ENCODE measurements at places on chromosomes 1 and 21.
A peak's percentile ranks its signal among the peaks of the same experiment; 100 is the strongest.

DNA sequence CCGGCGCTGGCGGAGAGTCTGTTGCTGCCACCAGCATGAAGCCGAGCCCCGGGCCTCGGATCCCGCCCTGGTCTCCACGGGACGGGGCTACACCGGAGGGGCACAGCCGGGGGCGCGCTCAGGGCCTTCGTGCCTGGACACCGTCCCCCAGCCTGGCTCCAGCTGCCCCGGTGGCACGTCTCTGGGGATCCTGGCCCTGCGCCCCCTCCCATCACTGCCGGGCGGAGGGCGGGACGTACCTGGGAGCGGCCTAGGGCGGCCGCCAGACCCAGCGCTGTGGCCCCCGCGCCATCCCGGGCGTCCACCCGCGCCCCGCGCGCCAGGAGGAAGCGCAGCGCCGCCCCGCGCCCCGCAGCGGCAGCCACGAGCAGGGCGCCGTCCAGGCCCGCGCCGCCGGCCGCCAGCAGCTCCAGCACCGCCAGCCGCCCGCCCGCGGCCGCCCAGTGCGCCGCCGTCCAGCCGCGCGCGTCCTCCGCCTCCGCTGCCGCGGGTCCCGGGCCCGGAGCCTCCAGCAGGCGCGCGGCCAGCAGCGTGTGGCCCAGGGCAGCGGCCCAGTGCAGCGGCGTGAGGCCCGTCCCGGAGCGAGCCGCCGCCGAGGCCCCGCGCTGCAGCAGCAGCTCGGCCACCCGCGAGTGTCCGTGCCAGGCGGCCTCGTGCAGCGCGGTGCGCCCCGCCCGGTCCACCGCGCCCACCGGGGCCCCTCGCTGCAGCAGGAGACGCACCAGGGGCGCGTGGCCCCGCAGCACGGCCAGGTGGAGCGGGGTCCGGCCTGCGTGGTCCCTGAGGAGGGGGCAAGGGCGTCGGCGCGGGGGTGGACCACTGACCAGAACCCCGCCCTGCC lies 1.0 kb downstream of the ANKRD65 start:
- no peak for DNase-seq

- DNase-seq = no peak
Observed at GRCh38 chr1:56922507-56922906, 43.3 kb downstream of the C8B start.

- DNase-seq = no peak
Observed at GRCh38 chr1:6922096-6922931, 137.1 kb downstream of the CAMTA1 start.

GRCh38 chr1:97281962-97282361 lies 560.4 kb downstream of the PTBP2 start:
- DNase-seq = no peak

GRCh38 chr1:231781892-231782291 lies 155.3 kb downstream of the DISC1 start:
- DNase-seq = no peak

DNA sequence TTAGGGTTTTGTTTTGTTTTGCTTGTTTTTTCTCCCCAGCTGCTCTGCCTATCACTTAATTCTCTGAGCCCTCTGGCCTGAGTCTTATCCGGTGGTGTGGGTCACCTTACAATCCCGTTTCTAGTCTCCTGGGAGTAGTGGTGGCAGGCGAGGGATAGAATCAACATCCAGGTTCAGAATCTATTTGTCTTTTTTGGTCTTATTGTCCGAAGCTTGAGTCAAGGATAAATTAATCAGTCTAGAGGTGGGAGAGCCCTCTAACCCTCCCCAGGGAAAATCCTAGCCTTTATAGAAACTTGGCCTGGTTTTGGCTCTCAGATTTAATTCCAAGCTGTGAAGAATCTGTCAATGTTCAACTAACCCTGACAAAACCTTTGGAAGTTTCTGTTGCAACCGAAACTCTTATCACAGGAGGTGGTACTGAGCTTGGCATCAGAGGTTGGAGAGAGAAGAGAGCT lies 246.3 kb downstream of the FGGY start:
- no peak for DNase-seq

DNA sequence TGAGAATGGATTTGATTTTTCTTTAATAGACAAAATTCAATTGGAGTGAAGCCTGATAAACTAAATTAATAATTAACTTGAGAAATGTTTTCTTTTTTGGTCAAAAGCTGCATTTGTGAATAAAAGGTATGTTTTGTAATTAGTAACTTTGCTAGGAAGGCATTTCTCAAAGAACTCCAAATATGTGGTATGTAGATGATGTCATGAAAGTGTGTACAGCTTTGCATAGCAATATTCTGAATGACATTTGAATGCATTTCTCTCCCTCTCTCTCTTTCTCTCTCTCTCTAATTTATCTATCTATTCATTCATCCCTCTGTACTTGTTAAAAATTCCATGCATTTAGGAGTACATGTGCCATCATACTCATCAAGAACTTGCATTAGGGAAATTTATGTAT lies 109.1 kb upstream of the ADAMTS5 start:
- DNase-seq = no peak

GRCh38 chr1:150320667-150320978 lies 710 bp upstream of the PRPF3 start:
- no peak for DNase-seq

- DNase-seq = peak; percentile 16
Observed at GRCh38 chr1:14980621-14981218, 172.8 kb upstream of the TMEM51 start.

DNA sequence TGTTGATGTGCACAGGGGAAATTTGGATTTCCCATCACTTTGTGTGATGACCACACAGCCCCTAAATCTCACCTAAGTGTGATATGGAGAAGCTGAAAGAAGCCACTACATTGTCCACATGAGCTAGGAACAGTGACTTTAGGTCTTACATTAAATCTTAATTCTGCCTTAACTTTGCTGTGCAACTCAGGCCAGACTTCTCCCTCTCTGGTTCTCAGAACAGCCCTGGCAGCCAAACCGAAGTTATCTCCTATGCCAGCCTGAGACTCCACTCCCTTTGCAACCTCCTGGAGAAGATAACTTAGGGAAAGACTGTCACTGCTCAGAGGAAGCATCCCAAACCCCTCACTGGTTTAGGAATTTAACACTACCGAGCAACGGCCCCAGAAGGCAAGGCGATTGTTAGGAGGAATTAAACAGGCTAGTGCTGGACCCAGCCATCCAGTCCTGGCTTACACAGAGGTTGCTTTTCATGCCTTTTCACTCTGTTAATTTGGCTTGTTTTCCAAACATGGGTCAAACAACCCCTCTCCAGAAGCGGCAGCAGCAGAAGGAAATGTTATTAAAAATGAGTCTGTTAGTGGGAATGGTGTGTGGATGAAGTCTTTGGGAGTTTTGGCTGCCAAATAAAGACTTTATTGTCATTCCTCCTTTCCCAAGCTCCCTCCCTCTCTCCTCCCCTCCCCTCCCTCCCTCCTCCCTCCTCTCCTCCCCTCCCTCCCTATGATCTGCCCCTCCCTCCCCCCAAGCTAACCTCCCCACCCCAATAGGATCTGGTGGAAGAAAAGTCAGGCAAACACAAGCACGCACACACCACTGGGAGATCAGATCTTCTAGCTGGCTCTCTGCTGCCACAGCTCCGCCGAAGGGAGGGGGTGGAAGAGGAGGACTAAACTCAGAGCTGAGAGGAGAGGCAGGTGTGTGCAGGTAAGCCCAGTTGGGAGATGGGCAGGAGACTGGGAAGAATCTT lies at the start of gene PRELP:
PRELP (plus strand) TSS at position 795 of the 970 bp plus-strand sequence. CDS start 7,379 bp downstream, outside the sequence.
- no peak for DNase-seq

- DNase-seq = no peak
Observed at GRCh38 chr21:38956856-38957571, 151.3 kb downstream of the ETS2 start.

GRCh38 chr1:41101076-41101475 lies 79.6 kb upstream of the SLFNL1 start:
- DNase-seq = no peak

- no peak for DNase-seq
Observed at GRCh38 chr21:42841156-42841915, 38.0 kb downstream of the WDR4 start.

DNA sequence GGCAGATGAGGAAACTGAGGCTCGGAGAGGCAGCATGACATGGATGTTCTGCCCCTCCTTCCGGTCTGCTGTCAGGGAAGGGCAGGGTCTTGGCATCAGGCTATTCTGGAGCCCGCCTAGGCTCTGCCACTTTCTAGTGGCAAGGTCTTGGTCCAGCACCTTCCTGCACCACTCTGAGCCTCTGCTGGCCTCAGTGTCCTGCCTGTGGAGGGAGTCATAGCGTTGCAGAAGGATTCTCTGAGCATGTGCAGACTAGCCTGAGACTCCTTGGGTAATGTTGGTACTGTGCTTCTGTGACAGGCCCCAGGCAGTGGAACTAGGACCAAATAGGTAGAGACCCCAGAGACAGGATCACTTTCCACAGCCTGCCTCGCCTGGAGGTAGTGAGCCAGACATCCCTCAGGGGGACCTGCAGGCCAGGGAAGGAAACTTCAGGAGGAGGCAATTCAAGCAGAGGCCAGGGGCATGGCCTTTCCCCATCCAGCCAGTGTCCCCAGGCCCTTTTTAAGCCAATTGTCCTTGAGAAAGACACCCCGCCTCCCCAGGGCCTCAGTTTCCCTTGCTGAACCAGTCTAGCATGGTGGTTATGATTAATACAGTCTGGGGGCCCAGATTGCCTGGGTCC lies 10.6 kb downstream of the EDN2 start:
- DNase-seq = no peak

DNA sequence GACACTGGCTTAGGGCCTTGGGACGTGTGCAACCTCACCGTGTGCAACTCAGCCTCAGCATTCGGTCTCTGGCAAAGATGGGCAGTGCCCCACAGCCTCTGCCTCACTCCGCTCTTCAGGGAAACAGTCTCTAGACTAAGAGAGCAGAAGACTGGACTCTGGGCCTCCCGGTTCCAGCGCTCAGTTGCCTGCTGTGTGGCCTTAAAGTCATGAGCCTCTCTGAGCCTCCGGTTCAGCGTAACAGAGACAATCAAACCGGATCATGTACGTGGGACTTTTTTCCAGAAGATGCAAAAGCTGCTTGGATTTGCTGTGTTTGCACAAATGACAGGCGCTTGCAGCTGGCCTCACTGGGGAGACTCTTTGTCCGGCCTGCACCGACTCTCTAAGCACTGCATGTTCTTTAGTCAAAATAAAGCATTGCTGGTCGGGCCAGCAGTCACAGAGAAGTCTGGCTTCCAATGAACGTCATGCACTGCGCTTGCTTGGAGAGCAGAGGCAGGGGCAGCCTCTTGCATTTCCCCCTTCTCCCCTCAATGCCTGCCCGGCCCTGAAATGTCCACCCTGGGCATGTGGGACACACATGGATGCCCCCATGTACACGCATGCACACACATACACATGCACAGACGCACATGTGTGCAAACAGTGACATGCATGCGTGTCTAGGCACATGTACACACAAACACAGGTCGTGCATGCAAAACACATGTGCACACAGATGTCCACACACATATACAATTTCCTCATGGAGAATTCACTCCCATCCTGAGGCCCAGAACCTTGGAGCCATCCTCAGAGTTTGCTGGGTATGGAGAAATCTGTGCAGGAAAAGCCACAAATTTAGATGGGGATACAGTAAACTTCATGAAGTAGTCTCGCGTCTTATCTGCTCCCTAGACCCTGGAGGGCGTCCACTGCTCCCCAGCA lies 152.4 kb downstream of the PRDM16 start:
- DNase-seq = no peak

DNA sequence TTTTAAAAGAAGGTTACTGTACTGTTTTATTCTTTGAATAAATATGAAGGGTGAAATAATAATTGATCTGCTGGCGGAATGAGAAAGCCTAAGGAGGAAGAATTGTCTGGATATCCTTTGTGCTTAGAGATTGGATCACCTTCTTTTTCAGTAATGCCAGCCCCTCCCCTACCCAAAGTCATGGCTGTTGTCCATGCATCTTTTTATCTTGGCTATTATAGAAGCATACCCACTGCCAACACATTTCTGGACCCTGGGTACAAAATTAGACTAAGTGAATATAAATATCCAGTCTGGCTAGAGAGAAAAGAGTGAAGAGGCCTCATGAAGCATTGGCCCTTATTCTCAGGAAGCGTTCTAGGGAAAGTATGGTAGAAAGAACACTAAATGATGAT lies 28.1 kb downstream of the AK4 start:
- no peak for DNase-seq

DNA sequence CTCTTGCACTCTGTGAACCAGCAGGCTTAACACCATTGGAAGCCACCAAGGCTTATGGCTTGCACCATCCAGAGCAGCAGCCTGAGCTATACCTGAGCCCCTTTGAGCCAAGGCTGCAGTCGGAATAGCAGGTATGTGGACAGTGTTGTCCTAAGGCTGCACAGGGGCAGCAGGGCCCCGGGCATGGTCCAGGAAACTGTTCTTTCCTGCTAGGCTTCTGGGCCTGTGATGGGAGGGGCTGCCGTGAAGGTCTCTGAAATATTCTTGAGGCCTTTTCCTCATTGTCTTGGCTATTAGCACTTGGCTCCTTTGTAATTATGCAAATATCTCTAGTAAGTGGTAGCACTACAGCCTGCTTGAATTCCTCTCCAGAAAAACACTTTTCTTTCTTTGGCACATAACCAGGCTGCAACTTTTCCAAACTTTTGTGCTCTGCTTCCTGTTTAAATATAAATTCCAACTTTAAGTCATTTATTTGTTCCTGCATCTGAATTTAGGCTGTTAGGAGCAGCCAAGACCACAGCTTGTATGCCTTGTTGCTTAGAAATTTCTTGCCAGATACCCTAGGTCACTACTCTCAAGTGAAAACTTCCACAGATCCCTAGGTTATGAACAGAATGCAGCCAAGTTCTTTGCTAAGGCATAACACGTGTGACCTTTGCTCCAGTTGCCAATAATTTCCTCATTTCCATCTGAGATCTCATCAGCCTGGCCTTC lies 5.2 kb downstream of the KRTAP20-4 start:
- no peak for DNase-seq

DNA sequence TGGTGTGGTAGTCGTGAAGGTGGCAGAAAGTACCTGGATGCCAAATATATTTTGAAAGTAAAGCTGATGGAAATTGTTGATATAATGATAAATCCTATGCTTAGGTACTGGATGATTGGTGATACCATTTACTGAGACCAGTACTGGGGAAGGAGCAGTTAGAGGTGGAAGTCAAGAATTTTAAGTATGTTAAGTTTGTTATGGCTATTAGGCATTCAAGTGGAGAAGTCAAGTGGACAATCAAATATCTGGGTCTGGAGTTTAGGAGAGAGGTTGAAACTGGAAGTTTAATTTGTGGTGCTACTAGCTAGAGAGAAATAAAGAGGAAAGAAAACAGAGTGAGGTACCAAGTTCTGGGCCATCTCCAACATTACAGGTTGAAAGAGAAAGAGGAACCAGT lies 89.1 kb downstream of the ATF6 start:
- no peak for DNase-seq

Data from endothelial cell (in vitro differentiated cells).